OCI-M1 (cell line): ENCODE measurements at places on chromosomes 13 and 19.

- DNase-seq = no peak
Observed at GRCh38 chr13:59898066-59898465, 265.7 kb downstream of the DIAPH3 start.

DNA sequence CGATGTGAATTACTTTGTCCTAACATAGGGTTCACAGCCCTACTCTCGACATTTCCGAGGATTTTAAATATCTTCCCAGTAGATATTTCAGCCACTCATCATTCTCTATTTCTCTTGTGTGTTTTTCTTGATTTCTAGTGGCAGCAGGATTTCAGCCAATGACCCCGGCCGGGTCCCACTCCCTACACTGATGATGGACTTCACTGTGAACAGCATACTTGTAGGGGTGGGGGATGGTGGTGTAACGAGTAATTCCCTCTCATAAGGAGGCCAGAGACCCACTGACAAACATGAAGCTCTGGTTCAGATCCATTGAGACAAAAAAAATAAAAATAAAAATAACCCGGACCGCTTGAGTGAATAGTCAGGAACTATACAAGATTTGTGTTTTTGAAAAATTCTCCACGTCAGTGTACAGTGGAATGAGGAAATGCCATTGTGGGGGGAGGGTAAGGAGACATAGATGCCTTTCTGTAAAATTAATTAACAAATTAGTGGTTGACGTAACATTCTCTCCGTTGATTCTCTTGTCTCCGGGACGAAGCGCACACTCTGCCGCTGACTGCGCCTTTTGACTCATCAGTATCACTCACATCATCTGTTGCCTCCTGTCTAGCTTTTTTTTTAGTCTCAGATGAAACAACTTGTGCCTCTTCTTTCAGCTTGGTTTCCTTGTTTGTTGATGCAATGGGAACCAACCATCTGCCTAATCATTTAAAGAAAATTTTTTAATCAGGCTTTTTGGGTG is 48.8 kb upstream of the IRS2 start:
- no peak for DNase-seq

GRCh38 chr19:8631425-8631819 is 989 bp downstream of the NFILZ start:
- DNase-seq = no peak

- DNase-seq = no peak
Observed at GRCh38 chr19:42242069-42242511, 312 bp downstream of the GSK3A start.

DNA sequence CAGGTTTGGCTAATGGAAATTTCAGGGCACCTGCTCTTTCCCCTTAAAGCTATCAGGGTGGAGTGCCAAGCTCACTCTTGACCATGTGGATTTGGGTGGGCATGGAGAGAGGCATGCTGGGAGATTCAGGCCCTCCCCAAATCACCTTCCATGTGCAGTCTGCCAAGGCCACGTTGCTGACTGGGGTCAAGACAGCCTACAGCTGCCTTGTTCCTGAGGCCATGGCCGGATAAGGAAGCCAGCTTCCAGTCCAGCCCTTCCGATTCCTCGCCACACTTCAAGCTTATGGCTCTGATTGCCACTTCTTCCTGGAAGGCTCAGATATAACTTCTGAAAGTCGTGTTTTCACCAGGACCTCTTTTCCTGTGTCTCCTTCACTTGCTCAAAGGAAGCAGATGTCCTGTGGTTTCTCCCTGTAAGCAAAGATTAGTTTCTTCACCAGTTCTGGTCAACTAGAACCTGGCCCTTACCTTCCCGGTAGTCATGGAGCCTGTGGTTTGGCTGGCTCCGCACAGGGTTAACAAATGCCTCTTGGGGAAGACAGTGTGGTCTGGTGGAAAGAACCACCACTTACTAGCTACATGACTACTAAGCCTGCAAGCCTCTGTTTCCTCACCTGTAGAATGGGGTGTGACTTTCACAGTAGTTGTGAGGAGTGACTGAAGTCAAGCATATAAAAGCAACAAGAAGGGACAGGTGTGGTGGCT is 16.1 kb upstream of the TPT1 start:
- no peak for DNase-seq

DNA sequence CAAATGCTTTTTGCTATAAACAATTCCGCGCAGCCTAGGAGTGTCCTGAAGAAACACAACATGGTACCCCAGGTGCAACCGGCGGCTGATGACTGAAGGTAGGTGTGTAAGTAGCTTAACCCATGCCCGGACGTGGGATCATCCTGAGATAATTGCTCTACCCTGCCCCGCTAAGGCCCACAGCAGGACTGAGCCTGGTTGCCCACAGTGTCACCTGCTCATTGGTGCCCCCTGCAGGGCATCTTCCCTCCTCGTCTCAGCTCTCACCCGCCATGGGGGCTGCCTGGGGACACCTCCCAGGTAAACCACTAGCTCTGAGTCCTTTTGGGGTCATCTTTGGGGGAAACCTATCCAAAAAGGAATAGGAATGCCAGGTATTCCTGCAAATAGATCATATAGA is 22.3 kb downstream of the TMEM161A start:
- peak; percentile 53 for DNase-seq

GRCh38 chr13:110197471-110197870 is 109.5 kb downstream of the COL4A1 start:
- no peak for DNase-seq

DNA sequence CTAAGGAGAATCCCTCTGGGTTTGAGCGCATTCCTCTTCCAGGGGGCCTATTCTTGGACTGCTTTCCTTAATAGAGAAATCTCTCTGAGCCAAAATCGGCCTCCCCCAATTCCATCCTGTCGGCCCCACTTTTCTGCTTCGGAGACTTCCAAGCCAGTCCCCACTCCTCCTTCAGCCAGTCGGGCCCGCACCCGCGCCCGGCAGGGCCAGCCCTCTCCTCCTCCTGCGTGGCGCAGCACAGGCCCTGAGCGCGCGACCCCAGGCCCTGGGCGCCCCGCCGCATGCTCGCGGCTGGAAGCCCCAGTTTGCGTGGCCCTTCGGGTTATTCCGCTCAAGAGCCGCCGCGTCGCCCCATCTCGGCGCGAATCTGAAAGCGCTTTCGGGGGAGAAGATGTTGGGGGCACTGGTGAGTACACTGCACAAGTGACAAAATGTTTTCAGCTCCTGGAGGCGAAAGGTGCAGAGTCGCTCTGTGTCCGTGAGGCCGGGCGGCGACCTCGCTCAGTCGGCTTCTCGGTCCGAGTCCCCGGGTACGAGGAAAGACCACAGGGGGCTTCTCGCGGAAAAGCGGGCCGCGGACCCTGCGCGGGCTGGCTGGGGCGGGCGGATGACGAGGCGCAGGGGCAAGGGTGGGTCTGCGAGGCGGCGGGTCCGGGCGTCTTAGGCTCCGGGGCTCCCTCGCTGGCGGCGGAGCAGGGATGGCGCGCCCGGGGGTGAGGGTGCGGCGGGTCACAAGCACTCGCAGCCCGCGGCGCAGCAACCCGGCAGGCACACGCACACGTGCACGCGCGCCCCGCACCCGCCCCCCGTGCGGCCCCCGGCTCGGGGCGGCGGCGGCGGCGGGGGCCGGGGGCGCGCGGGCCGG is at the start of gene IL17D:
Gene IL17D, plus strand, starts transcription at position 785 of the 865 bp plus-strand sequence. CDS start 303 bp downstream, outside the sequence.
- no peak for DNase-seq

- DNase-seq = no peak
Observed at GRCh38 chr19:29492769-29493168, 33.0 kb upstream of the VSTM2B start.

GRCh38 chr19:41355802-41356201 is 2.1 kb upstream of the TGFB1 start:
- DNase-seq = no peak

- no peak for DNase-seq
Observed at GRCh38 chr13:43094901-43095300, 71.5 kb downstream of the DNAJC15 start.

- no peak for DNase-seq
Observed at GRCh38 chr13:97932647-97933046, 20.8 kb upstream of the IPO5 start.

GRCh38 chr19:32358321-32358720 is 12.9 kb downstream of the ZNF507 start:
- DNase-seq = no peak

DNA sequence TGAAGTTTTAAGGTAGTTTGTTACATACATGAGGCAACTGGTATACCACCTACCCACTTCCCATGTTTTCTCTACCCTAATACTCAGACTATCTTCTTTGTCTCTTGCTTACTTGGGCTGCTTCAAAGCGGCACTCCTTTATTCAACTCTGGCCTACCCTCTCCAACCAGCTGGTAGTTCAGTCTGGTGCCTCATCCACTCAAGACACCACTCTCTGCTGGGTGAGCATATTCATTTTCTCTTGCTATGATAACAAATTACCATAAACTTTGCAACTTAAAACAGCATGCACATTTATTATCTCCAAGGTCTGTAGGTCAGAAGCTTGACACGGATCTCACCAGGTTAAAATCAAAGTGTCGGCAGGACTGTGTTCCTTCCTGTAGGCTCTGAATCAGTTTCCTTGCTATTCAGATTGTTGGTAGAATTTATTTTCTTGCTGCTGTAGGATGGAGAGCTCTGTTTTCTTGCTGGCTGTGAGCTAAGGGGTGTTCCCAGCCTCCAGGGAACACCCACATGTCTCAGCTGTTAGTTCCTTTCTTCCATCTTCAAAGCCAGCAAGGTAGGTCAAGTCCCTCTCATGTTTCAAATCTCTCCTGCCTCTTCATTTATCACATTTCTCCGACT is 666.0 kb downstream of the DIAPH3 start:
- no peak for DNase-seq

- DNase-seq = no peak
Observed at GRCh38 chr19:44430956-44431355, 17.3 kb downstream of the ZNF229 start.

GRCh38 chr19:19719798-19720197 is 13.1 kb downstream of the ZNF14 start:
- peak; percentile 63 for DNase-seq

DNA sequence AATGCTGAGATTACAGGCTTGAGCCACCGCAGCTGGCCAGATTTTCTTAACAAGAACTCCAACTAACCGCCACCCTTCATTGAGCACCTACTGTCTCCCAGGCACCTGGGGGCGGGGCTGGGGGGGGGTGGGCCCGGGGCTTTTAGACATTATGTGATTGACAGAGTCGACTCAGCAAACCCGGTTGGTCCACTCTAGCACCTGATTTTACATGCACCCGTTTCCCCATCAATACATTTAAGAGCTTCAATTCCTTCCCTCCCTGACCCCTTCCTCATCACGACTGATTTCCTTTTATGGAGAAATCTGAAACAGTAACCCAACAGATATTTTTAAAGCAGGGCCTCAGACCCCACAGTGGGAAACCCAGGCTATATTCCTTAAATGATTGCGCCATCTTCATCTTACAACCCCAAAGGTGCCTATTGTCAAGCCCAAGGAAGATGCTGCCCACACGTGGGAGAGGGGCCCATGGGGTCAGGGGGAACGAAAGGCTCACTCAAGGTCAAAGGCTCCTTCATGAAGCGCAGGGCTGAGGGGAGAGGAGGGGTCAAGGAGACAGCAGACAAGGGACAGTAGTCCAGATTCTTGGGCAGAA is 1.8 kb downstream of the INSR start:
- no peak for DNase-seq

- DNase-seq = peak; percentile 66
Observed at GRCh38 chr19:23394511-23394910, 760 bp downstream of the ZNF91 start.

DNA sequence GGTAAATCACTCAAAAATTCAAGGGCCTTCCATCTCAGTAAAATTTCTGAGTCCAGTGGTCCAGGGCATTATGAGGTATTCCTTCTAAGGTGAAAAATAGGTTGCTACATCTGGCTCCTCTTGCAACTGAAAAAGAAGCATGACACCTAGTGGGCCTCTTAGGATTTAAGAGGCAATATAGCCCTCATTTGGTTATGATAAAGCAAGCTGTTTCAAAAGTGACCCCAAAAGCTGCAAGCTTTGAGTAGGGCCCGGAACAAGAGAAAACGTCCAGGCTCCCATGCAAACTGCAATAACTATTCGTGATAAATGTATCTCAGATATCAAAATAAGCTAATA is 1910.2 kb upstream of the PRR20A start:
- no peak for DNase-seq

DNA sequence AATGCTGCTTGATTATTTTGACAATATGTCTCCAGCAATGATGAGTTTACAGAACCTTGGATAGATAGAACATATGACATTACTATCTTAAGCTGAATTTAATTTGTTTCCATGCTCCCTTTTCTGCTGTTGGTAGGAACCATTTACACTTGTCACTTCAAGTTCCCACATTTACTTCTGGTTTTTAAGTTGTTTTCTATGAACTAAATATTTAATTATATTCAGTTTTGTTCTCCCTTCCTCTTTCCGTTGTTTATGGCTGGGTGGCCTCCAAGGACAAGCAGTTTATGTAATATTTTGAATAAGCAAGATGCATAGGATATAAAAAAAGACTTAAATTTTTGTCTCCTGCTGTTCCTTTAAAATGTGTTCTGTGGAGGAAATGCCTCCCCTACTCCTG is 860.6 kb downstream of the GPC5 start:
- no peak for DNase-seq

DNA sequence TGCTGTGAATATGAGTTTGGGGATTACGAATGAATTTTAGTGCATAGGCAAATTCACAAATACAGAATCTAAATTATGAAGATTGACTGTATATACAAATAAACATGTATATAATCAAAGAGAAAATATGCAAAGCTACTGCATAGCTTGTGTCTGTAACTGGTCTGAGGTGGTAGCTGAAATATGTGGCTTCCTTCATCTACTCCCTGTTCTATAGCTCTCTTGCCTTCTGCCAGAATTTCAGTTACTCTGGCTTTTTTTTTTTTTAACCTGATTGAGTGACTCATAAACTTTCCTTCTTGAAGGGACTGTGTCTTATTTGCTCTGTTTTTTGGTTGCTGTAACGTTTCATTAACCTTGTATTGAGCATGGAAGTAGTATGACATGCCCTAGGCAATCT is 26.6 kb downstream of the DNAJC3 start:
- DNase-seq = peak; percentile 22

DNA sequence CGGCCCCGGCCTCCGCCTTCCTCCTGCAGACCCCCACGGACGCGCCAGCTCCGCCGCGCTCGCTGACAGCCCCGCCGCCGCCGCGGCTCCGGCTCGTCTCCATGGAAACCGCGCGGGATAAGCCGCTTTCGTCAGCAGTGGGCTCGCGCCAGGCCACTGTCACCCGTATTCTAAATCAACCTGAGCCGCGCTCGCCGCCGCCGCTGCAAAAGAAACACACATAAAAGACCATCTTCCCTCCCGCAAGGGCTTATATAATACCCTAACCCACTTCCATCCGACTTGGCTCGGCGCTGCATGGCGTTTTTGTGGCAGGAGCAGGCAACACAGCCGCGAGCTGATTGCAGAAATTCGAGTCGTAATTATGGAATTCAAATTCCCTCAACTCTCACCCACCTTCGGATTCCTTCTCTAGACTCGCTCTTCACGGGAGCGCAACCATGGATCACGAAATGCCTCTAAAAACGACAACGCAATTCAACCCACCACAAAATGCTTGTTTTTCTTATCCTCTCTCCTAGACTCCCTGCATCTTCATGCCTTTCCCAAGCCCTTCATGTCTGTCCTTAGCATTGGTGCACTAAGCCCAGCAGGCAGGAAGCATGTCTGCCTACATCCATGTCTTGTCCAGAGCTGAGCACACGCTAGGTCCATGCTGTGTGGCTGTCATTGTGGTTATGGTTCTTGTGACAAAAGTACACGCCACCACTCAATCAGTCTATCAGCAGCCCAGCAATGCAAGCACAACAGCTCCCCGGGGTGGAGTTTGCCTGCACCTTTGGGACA is at the start of gene AMER2:
Gene AMER2, minus strand, starts transcription at position 772 of the 786 bp plus-strand sequence. Its CDS starts 669 bp downstream, at position 103.
- DNase-seq = no peak
